ENCODE measurements at places on chromosomes 16 and 17. TPM values are rescaled to one million over a fixed set of nuclear protein-coding genes. Genes with fewer than 3 reads are reported as not detected.

DNA sequence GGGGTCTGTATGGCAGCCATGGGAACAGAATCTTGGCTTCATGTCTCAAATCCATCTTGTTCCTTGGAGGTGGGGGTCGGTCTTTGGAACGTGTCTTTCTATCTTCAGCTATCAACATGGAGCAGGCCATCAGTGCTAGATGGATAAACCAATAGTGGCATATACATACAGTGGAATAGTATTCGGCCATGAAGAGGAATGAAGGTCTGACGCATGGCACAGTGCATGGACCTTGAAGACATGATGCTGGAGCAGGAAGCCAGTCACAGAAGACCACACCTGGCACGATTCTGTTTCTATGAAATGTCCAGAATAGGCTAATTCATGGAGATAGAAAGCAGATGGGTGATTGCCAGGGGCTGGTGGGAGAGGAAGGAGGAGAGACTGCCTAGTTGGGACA lies 7.8 kb downstream of the KCNG4 start:
- no peaks in the 10 kb centered on the region for H3K4me1 ChIP-seq
- H3K4me3 ChIP-seq, result no peak overlapping the region
- H3K27ac ChIP-seq, result no peak overlapping the region
- no peak for DNase-seq
- no peaks in the 10 kb centered on the region for H3K27me3 ChIP-seq
- H3K36me3 ChIP-seq, result no peaks in the 10 kb centered on the region

- H3K36me3 ChIP-seq, result no peaks in the 10 kb centered on the region
- H3K4me3 ChIP-seq, result peak overlapping the region; percentile 27
- peaks cover 66% of the 10 kb centered on the region for H3K4me1 ChIP-seq
- no peaks in the 10 kb centered on the region for H3K27me3 ChIP-seq
- peak overlapping the region; percentile 69 for H3K27ac ChIP-seq
Measured at GRCh38 chr16:57539072-57539796, 2.9 kb upstream of the CCDC102A start.

DNA sequence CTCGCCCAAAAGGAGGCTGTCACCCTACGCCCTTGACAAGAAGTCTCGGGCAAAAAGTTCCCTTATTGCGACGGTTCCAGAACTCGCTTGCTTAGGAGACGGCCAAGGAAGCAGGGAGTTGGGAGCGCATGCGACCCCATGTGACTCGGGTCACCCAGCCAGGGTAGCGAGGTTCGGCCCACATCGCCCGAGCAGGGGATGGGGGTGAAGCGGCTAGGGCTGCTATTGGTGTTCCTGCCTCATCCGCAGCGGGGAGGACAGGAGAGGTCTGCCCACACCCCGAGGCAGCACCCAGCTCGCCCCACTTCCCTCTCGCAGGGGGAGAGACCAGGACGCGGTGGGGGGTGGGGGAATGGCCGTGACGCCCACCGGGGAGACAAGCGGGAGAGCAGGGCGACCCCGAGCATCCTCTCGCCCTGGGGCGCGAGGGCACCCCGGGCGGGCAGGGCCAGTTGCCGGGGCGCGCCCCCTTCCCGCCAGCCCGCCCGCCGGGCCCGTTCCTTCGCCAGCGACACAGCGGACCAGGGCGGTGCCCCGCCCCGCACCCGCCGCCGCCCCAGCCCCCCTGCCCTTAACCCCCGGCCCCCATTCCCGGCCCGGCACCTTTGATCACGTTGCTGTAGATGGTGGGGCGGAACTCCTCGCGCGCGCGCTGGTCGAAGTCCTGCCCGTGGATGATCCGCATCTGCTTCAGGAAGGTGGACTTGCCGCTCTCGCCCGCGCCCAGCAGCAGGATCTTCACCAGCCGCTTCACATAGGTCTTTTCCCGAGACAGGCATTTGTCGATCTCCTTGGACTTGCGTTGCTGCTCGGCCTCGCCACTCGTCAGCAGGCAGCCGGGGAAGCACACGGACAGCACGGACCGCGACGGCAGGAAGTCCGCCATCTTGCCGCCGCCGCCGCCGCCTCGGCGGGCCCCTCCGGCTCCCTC lies 567 bp downstream of the GNA13 start:
- H3K27me3 ChIP-seq, result peaks cover 6% of the 10 kb centered on the region
- H3K36me3 ChIP-seq, result peaks cover 27% of the 10 kb centered on the region
- H3K27ac ChIP-seq, result peak overlapping the region; percentile 99
- peak; percentile 53 for DNase-seq
- H3K4me1 ChIP-seq, result peaks cover 28% of the 10 kb centered on the region

DNA sequence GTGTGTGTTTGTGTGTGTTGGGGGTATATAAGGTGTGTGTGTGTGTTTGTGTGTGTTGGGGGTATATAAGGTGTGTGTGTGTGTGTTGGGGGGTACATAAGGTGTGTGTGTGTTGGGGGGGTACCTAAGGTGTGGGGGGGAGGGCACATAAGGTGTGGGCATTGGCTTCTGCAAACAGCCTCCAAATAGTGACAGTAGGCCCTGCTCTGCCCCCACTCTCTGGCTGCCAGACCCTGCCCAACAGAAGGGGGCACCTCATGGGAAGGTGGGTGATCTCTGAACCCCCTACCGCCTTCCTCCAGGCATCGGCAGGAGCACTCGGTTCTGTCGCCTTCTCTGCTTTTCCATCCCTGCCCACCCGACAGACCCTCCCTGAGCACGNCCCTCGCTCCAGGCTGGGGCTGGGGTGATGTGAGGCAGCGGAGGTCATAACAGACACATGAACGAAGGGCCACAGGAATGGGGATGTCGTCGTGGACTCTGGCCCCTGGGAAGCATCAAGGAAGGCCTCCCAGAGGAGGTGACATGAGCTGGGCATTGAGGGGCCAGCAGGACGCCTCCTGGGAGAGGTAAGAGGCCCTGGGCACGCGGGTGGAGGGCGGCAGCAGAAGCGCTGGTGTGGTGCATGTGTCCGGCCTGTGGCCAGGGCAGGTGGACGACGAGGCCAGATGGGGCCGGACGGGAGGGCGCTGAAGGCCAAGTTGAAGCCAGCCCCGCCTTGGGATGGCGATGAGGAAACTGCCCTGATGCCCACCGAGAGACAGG lies 136.6 kb upstream of the RPH3AL start:
- H3K4me1 ChIP-seq, result peaks cover 15% of the 10 kb centered on the region
- peaks cover 2% of the 10 kb centered on the region for H3K36me3 ChIP-seq
- DNase-seq, result no peak

- H3K4me3 ChIP-seq, result no peak overlapping the region
- DNase-seq, result no peak
- H3K27me3 ChIP-seq, result no peaks in the 10 kb centered on the region
- peaks cover 26% of the 10 kb centered on the region for H3K36me3 ChIP-seq
- H3K4me1 ChIP-seq, result peaks cover 51% of the 10 kb centered on the region
Measured at GRCh38 chr16:4494746-4495490, 18.7 kb downstream of the HMOX2 start.

DNA sequence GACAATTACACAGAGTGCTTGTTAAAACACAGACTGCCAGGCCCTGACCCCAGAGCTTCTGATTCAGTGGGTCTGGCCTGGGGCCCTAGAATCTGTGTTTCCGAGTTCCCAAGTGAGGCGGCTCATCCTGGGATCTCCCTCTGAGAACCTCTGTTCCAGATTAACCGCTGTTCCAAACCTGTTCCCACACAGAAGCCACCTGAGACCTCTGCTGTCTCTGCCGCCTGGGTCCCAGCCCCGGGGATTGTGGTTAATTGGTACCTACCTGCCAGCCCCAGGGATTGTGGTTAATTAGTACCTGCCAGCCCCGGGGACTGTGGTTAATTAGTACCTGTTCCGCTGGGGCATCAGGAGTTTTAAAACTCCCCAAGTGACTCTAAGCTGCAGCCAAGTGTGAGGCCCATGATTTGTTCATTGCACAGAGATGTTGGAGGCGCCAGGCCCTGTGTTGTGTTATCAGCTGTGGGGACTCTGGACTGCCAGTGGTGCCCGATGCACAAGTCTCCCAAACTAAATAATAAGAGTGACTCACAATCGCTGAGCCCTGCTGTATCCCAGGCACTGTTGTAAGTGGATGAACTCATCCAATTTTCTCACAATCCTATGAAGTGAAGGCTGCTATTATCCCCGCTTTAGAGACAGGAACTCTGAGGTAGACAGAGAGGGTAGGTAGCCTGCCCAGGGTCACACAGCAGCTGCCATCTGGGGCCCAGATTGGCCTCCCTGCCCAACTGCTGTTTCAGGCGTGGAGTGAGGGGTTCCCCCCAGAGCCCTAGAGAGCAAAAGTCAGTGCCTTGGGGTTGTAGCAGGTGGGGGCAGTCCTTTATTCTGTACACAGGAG lies 219.7 kb downstream of the IRF8 start:
- H3K27me3 ChIP-seq, result peaks cover 3% of the 10 kb centered on the region
- no peak overlapping the region for H3K4me3 ChIP-seq
- H3K4me1 ChIP-seq, result no peaks in the 10 kb centered on the region
- no peak overlapping the region for H3K27ac ChIP-seq

Gene CALCOCO2
- total RNA-seq, result 57.9 TPM

Gene NT5M
- total RNA-seq, result 5.8 TPM

Gene CD300LG
- not detected for total RNA-seq

Gene SALL1
- not detected for total RNA-seq

Gene AOC3
- 3.7 TPM for total RNA-seq

Gene C16orf92
- not detected for total RNA-seq
